Frontal cortex (tissue), 4 donors: ENCODE measurements at places on chromosomes 2 and 18. TPM values are rescaled to one million over a fixed set of nuclear protein-coding genes. Genes with fewer than 3 reads are reported as not detected.

ANKRD36B gene
- total RNA-seq, result 540 TPM

ALPG gene
- total RNA-seq, result not detected

ALPP gene
- not detected for total RNA-seq

ERICH2 gene
- not detected for total RNA-seq

GRCh38 chr2:56379066-56379465 lies 195.3 kb downstream of the CCDC85A start:
- no peak for DNase-seq

DNA sequence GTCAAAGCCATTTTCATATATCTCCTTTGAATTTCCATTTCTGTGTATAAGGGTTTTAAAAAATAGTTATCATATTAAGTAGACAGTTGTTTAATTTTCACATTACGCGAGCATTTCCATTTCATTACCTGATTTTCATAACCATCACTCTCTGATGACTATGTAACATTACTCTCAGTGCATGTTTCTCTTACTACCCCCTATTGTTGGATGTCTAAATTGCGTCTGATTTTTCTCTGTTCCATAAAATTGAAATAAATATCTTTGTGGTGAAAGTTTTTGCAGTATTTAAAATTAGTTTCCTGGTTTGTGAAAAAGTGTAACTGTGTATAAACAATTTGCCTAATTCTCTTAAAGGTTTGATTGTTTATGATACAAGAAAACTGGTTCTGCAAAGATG lies 123.8 kb downstream of the MYO1B start:
- no peak for DNase-seq
